GM23248 (cell line): ENCODE measurements at places on chromosomes 2 and 18.

GRCh38 chr2:169330555-169331198 is 31.7 kb downstream of the LRP2 start:
- DNase-seq, result no peak

- DNase-seq, result no peak
Measured at GRCh38 chr2:269356-270030, 4.7 kb downstream of the ACP1 start.

DNA sequence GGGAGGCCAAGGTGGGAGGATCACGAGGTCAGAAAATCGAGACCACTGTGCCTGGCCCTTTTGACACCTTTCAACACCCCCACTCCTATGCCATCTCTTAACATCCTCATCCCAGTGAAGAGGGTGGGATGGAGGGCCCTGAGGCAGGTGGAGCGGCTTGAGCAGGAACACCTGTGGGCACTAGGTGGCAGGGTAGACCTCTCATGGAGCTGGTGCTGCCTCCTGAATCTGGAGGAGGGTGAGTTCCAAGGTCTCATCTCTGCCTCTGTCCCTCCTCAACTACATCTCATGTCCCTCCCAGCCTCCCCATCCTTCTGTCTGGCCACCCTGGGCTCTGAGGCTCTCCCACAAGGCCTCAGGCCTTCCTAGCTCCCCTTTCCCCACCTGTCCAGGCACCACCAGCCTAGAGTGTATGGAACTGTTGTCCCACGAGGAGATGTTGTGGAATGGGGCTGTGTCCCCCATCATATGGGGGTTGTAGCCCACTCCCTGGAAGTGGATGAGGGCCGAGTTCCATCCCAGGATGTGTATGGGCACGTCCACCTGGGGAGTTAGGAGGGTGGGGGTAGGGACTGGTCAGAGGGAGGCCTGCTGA is 17.0 kb upstream of the CRYBA2 start:
- DNase-seq, result no peak

- DNase-seq, result no peak
Measured at GRCh38 chr2:157326698-157327097, 1.1 kb upstream of the ERMN start.

DNA sequence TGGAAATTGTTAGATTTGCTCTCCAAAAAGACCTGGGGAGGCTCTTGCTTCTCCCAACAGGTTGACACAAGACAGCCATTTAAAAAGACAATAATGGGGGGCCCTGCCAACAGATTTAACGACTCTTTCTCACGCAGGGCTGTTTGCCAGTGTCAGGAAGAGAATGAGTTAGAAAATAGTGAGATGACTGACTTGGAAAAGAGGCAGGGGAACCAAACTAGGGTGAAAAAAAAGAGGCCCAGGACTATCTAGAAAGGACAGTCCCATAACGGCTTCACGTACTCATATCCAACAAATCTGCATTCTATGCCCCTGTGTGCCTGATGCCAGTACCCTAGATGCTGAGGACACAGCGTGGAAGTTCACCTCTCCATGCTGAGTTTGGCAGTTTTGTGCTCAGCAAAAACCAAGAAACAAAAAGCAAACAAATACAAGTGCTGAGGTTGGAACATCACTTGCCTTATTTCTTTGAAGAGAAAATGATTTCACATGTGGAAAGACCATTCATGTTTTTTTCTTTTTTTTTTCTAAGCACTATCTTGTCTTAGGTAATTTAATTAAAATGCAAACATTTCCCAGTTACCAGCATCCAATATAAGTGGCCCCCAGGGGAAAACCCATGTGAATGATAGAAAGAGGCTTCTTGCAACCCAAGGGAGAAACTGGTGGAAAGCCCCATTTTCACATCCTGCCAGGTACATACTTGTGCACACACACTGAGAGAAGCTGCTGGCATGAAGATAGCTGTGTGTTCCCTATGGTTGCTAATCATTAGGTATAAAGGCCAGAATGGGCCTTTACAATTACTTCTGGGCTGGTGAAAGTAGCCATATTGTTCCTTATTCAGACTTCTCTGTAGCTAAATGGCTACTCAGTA is 10.6 kb upstream of the WIPF1 start:
- peak; percentile 30 for DNase-seq

GRCh38 chr2:121860758-121861227 is 105.3 kb downstream of the TSN start:
- DNase-seq, result no peak

DNA sequence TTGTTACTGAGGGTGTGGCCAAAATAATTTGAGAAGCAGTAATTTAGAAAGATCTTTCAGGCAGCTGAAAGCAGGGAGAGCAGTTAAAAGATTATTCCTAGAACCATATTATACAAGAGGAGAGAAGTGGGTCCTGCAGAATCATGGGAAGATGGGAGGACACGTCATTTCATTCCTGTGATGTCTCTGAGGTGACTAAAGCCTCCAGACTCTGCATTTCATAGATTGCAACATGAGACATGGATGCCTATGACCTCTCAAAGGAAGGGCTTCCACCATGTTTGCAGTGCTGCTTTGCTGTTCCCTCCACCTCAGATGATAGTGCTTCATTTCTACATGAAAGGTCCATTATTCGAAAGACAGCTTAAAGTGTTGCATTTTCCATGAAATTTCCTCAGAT is 788.4 kb downstream of the TSN start:
- DNase-seq, result peak; percentile 52

- DNase-seq, result no peak
Measured at GRCh38 chr2:225797394-225797793, 397.9 kb downstream of the NYAP2 start.

DNA sequence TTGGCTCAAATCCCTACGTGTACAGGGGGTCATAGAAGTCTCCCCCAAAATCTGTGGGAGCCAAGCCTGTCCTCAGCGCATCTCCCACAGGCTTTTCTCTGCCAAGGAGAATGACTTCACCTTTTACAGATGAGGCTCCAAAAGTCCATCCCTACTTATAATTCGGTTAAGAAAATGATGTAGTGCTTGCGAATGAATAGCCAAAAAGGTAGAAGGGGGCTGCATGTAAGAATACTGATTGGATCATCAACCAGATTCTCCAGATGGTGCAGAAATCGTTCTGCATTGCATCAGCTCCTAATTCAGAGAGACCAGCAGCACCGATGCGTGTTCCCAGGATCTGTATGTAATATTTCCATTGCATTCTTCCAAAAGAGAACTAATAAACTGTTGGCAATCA is 91.9 kb downstream of the EPHA4 start:
- peak; percentile 8 for DNase-seq

GRCh38 chr18:58402951-58403702 is 225.8 kb downstream of the ALPK2 start:
- no peak for DNase-seq

GRCh38 chr2:109382951-109383350 is 230.8 kb downstream of the SEPTIN10 start:
- DNase-seq, result peak; percentile 86

GRCh38 chr2:95225658-95226057 is 18.3 kb downstream of the ZNF892 start:
- DNase-seq, result peak; percentile 63

DNA sequence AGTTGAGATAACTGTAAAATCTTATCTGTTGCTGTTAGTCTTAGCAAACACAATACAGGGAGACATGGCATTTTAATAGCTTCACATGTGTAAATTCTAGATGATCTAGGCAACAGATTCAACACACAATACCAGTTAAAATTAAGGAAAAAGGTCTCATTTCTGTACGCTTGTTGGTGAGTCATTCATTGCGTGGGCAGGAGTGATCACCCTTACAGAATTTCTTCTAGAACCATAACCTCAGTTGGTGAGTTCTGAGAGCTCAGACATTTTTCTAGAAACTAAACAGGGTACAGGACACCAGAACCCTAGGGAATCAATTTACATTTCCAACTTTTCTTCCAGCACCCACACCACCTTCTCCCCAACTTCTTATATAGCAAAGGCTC is 81.9 kb downstream of the SLC8A1 start:
- peak; percentile 86 for DNase-seq

GRCh38 chr2:1936427-1936980 is 192.2 kb upstream of the PXDN start:
- no peak for DNase-seq

- DNase-seq, result no peak
Measured at GRCh38 chr18:31235856-31236255, 73.2 kb upstream of the DSC1 start.

GRCh38 chr2:65114921-65115320 is 15.0 kb downstream of the RAB1A start:
- DNase-seq, result no peak

GRCh38 chr2:159982270-159982669 is 80.1 kb downstream of the PLA2R1 start:
- DNase-seq, result peak; percentile 93

GRCh38 chr18:59593291-59593717 is 103.9 kb downstream of the CCBE1 start:
- peak; percentile 65 for DNase-seq

- DNase-seq, result peak; percentile 96
Measured at GRCh38 chr2:12317814-12318426, 398.8 kb upstream of the TRIB2 start.

- no peak for DNase-seq
Measured at GRCh38 chr2:27863146-27863545, 27.0 kb downstream of the RBKS start.

DNA sequence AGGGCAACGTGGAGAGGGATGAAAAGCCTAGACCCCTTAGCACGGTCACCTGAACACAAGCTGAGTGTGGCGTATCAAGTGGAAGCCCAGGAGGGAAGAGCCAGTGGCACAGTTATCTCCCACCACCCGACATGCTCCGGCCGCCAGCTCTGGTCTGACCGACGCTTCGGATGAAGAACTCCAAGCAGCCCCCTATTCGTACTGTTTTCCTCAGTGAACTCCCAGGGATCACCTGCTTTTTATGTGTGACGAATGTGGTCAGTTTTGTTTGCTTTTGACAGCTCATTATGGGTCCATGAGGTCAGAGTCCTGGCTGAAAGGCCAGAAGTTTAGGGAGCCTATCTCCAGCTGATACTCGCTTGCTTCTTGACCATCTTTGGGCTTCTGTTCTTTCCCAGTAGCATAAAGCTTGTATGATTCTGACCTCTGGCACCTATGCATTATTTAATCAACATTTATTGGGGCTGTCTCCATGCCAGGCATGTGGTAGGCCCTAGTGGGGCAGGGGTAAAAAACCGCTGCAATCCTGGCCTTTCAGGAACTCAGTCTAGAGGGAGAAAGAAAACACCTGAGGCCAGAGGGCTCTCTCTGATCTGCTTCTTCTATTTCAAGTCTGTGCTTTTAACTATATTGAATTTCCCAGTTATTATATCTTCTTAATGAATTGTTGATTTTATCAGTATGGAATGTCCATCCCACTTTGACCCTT is 33.0 kb upstream of the MRPL33 start:
- DNase-seq, result no peak

GRCh38 chr2:41941831-41942230 is 106.0 kb upstream of the PKDCC start:
- no peak for DNase-seq

- peak; percentile 13 for DNase-seq
Measured at GRCh38 chr2:16644221-16644925, 21.3 kb downstream of the CYRIA start.

GRCh38 chr2:54708584-54709335 is 14.7 kb upstream of the EML6 start:
- DNase-seq, result peak; percentile 42

GRCh38 chr18:27314996-27315395 is 129.9 kb upstream of the CHST9 start:
- DNase-seq, result no peak

GRCh38 chr2:36737131-36737750 is 40.7 kb downstream of the VIT start:
- DNase-seq, result no peak

DNA sequence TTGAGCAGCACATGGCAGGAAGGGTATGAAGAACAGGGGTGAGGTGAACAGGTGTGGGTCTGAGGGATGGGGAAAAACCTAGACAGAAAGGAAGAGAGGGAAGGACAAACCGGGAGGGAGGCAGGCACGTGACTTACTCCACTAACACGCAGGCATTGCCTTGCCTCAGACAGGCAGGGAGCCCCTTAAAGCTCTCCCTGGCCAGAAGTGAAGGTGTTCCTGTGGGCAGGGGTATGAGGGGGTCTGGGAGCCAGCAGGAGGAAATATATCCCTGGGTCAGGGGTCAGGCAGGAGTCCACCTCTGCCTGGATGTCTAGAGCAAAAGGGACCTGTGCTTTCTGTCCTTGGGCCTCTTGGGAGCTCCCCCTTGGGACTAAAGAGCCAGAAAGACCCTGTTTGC is 135.3 kb upstream of the EPAS1 start:
- DNase-seq, result no peak

DNA sequence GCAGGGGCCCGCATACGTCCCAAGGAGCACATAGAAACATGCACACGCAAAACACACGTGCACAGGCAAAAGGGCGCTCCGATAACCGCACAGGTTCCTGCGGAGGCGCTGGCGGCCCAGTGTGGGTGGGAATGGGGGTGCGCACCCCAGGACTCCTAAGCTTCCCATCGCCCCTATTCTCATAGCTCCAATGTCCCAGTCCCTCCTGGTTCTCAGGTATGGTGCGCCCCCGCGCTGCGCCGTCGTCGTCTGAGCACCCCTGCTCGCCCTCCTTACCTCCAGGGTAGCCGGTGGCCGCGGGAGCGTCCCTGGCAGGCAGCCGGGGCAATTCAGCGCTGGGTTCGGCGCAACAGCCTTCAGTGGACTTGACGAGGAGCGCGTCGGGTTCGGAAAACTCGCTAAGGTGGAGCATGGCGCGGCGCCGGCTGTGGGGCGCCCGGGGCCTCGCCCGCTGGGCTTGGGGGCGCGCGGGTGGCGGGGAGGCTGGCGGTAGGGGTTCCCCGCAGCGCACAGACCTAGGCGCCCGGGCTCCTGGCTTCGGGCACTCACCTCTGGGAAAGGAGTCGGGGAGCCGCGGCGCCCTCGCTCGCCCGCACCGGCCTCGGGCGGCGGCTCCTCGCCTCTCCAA is 328 bp downstream of the EGR4 start:
- DNase-seq, result no peak

GRCh38 chr18:58223717-58224424 is 179.8 kb downstream of the NEDD4L start:
- DNase-seq, result peak; percentile 97

GRCh38 chr18:58579561-58580047 is 49.3 kb downstream of the ALPK2 start:
- peak; percentile 94 for DNase-seq

GRCh38 chr2:1509271-1510065 is 96.2 kb downstream of the TPO start:
- no peak for DNase-seq

DNA sequence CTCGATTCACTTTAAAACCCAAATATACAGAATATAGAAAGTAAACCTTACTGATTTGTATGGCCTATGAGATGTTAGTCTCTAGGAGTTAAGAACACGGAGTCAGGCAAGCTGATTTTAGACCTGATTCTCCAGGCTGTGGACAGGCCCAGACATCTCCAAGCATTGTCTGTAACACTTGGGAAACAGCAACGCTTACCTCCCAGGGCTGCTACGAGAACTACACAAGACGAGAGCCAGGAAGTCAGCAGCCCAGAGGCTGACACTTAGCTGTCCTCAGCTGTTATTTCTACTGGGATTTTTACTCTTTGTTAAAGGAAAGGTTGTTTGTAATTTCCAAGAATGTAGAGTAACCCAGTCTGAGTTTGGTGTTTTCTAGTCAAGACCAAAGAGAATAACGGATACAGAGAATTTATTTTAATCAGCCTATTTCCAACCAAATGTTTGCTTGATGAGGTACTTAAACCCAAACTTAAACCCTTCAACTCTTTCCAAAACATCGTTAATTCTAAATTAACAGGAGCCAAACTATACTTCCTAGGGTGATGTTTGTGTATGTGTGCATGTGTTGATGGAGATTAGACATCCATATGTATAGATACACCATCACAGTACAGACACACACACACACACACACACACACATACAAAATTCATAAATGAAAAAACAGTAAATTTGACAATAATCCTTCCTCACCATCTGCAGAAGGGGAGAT is 123.4 kb downstream of the LAMA1 start:
- DNase-seq, result peak; percentile 43
